ENCODE measurements at places on chromosomes 7 and 10. TPM values are rescaled to one million over a fixed set of nuclear protein-coding genes. Genes with fewer than 3 reads are reported as not detected.

VIPR2 gene
- 0.43 TPM for total RNA-seq

KCNIP2 gene
- total RNA-seq: 1.9 TPM

ANKRD22 gene
- total RNA-seq: not detected

DNA sequence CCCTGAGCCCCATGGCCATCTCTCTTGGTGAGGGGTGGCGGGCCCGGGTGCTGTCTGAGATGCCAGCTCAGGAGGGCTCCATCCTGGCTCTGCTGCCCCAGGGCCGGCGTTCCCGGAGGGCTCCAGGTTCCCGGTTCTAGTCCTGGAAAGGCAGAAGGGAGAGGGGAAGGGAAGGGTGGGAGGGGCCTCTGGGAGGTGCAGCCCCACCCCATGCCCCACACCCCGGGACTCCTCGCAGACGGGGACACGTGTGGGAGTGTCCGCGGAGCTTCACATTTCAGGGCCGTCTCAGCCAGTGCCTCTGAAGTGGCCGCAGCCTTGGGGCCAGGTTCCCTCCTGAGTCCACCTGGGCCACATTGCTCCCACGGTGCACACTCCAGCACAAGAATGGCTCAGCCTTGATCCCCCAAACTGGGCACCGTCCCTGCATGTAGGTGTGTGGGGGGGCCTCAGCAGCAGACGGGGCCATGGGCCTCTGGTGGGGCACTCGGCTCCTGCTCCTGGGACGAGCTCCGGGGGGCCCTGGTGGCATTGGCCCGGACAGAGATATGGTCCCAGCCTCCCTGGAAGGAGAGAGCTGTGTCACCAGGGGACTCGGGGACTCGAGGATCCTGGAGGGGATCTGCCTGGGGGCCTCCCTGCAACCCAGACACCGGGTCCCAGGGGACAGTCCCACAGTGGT is 5.8 kb downstream of the BHLHA15 start:
- no peaks in the 10 kb centered on the region for H3K27me3 ChIP-seq
- DNase-seq: no peak
- H3K27ac ChIP-seq: no peak overlapping the region
- no peak overlapping the region for H3K4me3 ChIP-seq
- no peaks in the 10 kb centered on the region for H3K36me3 ChIP-seq

- H3K4me1 ChIP-seq: no peaks in the 10 kb centered on the region
- no peak overlapping the region for H3K27ac ChIP-seq
- no peak overlapping the region for H3K4me3 ChIP-seq
- peaks cover 24% of the 10 kb centered on the region for H3K36me3 ChIP-seq
- H3K27me3 ChIP-seq: no peaks in the 10 kb centered on the region
- DNase-seq: no peak
Observed at GRCh38 chr10:43640603-43641002, 8.1 kb downstream of the ZNF32 start.

GRCh38 chr7:37504801-37505200 is 56.1 kb upstream of the ELMO1 start:
- H3K4me1 ChIP-seq: no peaks in the 10 kb centered on the region
- H3K27me3 ChIP-seq: no peaks in the 10 kb centered on the region
- no peaks in the 10 kb centered on the region for H3K36me3 ChIP-seq
- DNase-seq: no peak

GRCh38 chr7:17130281-17131059 is 168.0 kb upstream of the AHR start:
- H3K27me3 ChIP-seq: no peaks in the 10 kb centered on the region
- H3K27ac ChIP-seq: no peak overlapping the region
- peaks cover 3% of the 10 kb centered on the region for H3K4me1 ChIP-seq
- H3K4me3 ChIP-seq: no peak overlapping the region
- no peaks in the 10 kb centered on the region for H3K36me3 ChIP-seq
